Thoracic aorta (tissue), 2 donors: ENCODE measurements at places on chromosomes 11 and 22.

DNA sequence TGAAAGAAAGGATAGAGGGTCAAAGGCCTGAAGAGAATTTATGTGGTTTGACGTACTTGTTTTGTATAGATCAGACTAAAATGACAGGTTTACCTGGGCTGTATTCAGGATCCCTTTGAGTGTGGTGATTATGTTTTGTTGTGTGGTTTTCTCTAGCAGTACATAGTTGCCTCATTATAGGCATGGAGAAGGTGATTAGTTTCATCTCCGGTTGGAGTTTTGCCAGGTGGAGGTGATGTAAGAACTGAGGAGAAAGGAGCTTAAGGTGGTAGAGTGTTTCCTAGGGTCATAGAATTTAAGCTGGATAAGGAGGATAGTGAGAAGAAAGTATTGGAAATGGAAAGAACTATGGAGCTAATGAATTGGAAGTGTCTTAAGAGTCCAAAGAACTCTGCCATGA lies 229.0 kb downstream of the TMEM135 start:
- no peak overlapping the region for H3K4me3 ChIP-seq
- H3K4me1 ChIP-seq = peaks cover 45% of the 10 kb centered on the region
- no peaks in the 10 kb centered on the region for H3K27me3 ChIP-seq

GRCh38 chr22:39622881-39623367 lies 52.4 kb downstream of the CACNA1I start:
- H3K4me3 ChIP-seq = no peak overlapping the region
- DNase-seq = no peak
- H3K36me3 ChIP-seq = no peaks in the 10 kb centered on the region
- no peaks in the 10 kb centered on the region for H3K27me3 ChIP-seq

DNA sequence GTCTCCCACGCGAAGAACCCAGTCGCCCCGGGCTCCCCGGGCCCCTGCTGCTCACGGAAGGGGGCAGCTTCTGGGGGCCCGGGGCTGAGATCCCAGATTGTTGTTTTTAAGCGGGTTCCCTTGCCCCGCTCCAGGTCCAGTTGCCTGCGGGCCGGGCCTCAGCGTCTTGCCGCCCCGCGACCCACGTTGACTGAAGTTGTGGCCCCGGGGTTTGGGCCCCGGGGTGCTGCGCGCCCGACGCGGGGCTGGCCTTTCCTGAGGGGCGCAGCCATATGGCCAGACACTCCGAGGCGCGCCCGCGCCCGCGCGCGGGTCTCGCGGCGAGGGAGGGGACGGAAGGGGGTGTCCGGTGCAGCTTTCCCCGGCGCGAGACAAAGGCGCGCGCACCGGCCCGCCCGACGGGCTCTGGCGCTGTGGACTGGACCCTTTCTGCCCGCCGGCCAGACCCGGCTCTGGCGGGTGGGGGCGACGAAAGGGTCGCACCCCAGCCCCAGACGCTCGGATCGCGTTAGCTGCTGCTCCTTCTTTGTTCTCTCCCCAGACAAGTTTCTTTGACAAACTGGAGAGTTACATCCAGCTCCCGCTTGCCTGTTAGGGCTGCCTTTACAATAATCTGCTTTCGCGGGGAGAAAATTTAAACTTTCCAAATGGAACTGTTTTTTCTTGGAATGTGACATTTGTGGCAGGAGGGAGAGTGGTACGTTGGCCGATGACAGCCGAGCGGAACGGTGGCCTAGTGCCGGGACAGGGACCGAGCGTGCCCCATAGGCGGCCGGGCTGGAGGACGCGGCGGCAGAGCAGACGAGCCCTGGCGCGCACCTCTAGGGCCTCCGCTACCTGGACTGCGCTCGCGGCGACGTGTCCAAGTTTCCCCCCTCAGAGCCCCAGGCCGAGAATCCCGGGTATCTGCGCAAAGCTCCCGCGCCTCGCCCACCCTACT lies 716 bp downstream of the AMOTL1 start:
- peaks cover 33% of the 10 kb centered on the region for H3K4me1 ChIP-seq
- H3K36me3 ChIP-seq = no peaks in the 10 kb centered on the region
- peak overlapping the region; percentile 88 for H3K27ac ChIP-seq
- no peaks in the 10 kb centered on the region for H3K27me3 ChIP-seq
- no peak for DNase-seq

DNA sequence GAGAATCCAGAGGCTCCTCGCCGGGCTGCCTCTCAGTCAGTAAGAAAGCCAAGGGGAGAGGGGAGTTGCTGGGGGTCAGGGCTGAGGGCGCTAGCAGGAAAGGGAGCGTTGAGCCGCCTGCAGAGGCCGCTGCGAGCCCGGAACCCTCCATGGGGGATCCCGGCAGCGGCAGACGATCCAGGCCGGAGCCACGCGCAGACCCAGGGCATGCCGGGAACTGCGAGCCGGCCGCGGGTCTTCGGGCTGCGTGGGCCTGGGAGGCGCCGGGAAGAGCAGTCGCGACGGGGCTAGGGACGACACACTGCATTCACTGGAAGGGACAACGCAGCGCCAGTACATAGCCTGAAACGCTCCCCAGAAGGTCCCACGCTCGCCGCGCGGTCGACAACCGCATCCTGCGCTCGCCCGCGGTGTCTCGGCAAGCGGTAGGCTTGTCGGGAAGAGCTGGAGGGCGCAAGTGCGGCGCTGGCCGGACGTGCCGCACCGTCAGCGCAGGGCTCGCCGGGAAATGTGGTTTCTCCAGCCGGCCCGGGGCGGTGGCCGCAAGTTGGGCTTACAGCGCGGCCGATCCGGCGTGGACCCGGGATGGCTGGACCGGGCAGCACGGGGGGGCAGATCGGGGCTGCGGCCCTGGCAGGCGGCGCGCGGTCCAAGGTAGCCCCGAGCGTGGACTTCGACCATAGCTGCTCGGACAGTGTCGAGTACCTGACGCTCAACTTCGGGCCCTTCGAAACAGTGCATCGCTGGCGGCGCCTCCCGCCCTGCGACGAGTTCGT lies at the start of gene LZTR1:
LZTR1 (plus strand) TSS at position 511 of the 776 bp plus-strand sequence; CDS start at position 586, 75 bp downstream.
- DNase-seq = no peak
- peak within 1 kb of the TSS; percentile 85 for H3K4me3 ChIP-seq
- H3K27ac ChIP-seq = peak within 1 kb of the TSS; percentile 77
- peaks cover 33% of the 10 kb centered on the region for H3K4me1 ChIP-seq
- no peaks in the 10 kb centered on the region for H3K27me3 ChIP-seq

DNA sequence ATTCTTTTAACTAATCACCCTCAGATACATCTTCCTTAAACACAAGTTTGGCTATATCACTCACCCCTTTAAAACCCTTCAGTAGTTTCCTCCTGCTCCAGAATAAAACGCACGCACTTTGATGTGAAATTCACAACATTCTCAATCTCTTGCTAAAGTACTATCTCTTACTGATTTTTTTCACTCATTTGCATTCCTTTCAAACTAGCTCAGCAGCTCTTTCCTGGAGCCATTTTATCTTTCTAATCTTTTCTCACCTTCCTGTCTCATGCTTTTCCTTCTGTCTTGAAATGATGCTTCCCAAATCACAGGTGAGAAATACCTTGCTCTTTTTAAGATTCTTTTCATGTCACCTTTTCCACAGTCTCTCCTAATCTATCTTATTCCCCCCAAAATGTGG lies 1074.4 kb downstream of the DLG2 start:
- no peak overlapping the region for H3K27ac ChIP-seq
- no peaks in the 10 kb centered on the region for H3K4me1 ChIP-seq
- H3K27me3 ChIP-seq = no peaks in the 10 kb centered on the region

GRCh38 chr11:20729597-20730105 lies 60.3 kb downstream of the NELL1 start:
- no peak for DNase-seq
- H3K36me3 ChIP-seq = no peaks in the 10 kb centered on the region
- no peaks in the 10 kb centered on the region for H3K4me1 ChIP-seq
- H3K4me3 ChIP-seq = no peak overlapping the region

- no peaks in the 10 kb centered on the region for H3K27me3 ChIP-seq
- no peaks in the 10 kb centered on the region for H3K4me1 ChIP-seq
- H3K27ac ChIP-seq = no peak within 1 kb of the TSS
- peak within 1 kb of the TSS; percentile 64 for H3K4me3 ChIP-seq
Observed at GRCh38 chr11:2443881-2444820, at the start of gene TRPM5. Gene TRPM5, minus strand, starts transcription at chr11:2444514. Its CDS starts 21,478 bp downstream, at chr11:2423036.

GRCh38 chr11:134489728-134490127 lies 77.7 kb upstream of the B3GAT1 start:
- H3K27ac ChIP-seq = no peak overlapping the region
- H3K27me3 ChIP-seq = no peaks in the 10 kb centered on the region
- no peak overlapping the region for H3K4me3 ChIP-seq
- no peak for DNase-seq
- H3K36me3 ChIP-seq = no peaks in the 10 kb centered on the region
- H3K4me1 ChIP-seq = no peaks in the 10 kb centered on the region

GRCh38 chr11:15072551-15073143 lies 746 bp upstream of the CALCB start:
- H3K36me3 ChIP-seq = no peaks in the 10 kb centered on the region
- DNase-seq = no peak
- no peak overlapping the region for H3K27ac ChIP-seq
- peaks cover 19% of the 10 kb centered on the region for H3K4me1 ChIP-seq

DNA sequence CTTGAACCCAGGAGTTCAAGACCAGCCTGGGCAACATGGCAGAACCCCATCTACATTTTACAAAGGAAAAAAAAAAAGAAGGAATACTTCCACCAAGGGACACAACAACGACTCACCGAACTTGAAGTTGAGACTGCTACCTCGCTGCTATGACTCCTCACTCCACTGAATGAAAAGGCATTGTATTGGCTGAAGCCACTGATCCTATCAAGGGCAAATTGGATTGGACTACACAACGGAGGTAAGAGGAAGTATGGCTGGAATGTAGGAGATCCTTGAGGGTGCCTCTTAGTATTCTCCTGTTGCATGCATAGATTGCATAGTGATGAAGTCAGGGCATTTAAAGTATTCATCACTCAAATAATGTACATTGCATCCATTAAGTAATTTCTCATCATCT lies 97.9 kb downstream of the CWF19L2 start:
- H3K27me3 ChIP-seq = no peaks in the 10 kb centered on the region
- H3K27ac ChIP-seq = no peak overlapping the region
- no peak for DNase-seq
- H3K4me1 ChIP-seq = no peaks in the 10 kb centered on the region
- no peak overlapping the region for H3K4me3 ChIP-seq

GRCh38 chr11:70272009-70272408 lies 1.5 kb downstream of the PPFIA1 start:
- no peaks in the 10 kb centered on the region for H3K27me3 ChIP-seq
- H3K4me1 ChIP-seq = peaks cover 28% of the 10 kb centered on the region
- peaks cover 10% of the 10 kb centered on the region for H3K36me3 ChIP-seq
- peak overlapping the region; percentile 89 for H3K4me3 ChIP-seq
- no peak overlapping the region for H3K27ac ChIP-seq

GRCh38 chr11:47850337-47850736 lies 2.2 kb upstream of the NUP160 start:
- no peak overlapping the region for H3K4me3 ChIP-seq
- no peaks in the 10 kb centered on the region for H3K36me3 ChIP-seq
- no peaks in the 10 kb centered on the region for H3K27me3 ChIP-seq

DNA sequence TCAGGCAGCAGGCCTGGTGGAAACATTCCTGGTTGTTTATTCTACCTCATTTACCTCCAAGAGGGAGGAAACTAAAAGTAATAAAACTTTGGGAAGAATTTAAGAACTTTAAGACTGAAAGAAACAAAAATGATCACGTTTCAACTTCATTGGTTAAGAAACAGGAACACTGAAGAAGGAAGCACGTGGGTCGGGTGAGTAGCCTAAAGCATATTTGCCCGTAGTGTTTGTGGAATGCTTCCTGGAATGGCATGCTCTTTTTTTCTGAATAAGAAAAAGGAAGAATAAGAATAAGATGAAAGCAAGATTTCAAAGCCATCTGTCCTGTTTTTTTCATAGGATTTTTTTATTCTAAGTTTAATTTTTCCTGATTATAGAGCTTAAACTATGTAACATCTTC lies 83.1 kb downstream of the WNT11 start:
- DNase-seq = no peak
- no peak overlapping the region for H3K27ac ChIP-seq
- no peaks in the 10 kb centered on the region for H3K36me3 ChIP-seq
- peaks cover 42% of the 10 kb centered on the region for H3K4me1 ChIP-seq
- H3K27me3 ChIP-seq = no peaks in the 10 kb centered on the region
- no peak overlapping the region for H3K4me3 ChIP-seq

DNA sequence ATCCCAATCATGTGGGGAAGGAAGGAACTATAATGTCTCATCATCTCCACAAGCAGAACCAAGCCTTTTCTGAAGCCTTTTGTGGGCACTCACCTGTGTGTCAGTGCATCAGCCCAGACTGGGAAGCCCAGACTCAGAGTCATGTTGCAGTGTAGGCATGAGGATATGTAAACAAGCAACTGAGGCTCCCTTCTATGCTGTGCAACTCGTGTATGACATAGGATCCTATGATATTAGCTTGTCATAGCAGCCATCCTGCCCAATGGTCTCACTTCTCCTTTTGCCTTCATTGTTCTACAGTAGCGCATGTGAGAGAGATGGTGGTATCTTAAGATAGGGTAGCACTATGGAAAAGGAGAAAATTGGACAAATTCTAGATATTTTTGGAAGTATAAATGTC lies 103.4 kb upstream of the OLFML1 start:
- H3K36me3 ChIP-seq = no peaks in the 10 kb centered on the region
- H3K4me1 ChIP-seq = no peaks in the 10 kb centered on the region
- H3K27ac ChIP-seq = no peak overlapping the region
- no peak overlapping the region for H3K4me3 ChIP-seq

DNA sequence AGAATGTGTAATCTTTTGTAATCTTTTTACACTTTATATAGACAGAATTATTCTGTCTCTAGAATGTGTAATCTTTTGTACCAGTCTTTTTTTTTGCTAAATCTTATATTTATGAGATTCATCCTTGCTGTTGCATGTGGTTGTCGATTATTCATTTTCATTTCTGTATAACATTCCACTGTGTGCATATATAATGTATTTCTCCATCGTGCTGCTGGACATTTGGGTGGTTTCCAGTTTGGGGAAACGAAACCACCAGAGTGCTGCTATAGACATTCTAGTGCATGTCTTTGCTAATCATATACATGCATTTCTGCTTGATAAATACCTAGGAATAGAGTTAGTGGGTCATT lies 146.5 kb downstream of the GRIK4 start:
- no peaks in the 10 kb centered on the region for H3K36me3 ChIP-seq
- no peaks in the 10 kb centered on the region for H3K4me1 ChIP-seq
- no peak overlapping the region for H3K4me3 ChIP-seq
- H3K27ac ChIP-seq = no peak overlapping the region
- no peak for DNase-seq

- H3K4me1 ChIP-seq = no peaks in the 10 kb centered on the region
- DNase-seq = no peak
- H3K27me3 ChIP-seq = no peaks in the 10 kb centered on the region
- H3K27ac ChIP-seq = no peak overlapping the region
Observed at GRCh38 chr11:132650969-132651720, 881.2 kb downstream of the OPCML start.

- H3K36me3 ChIP-seq = no peaks in the 10 kb centered on the region
- no peak for DNase-seq
- H3K27ac ChIP-seq = no peak overlapping the region
Observed at GRCh38 chr22:37423283-37423682, 4.0 kb downstream of the ELFN2 start.

- H3K27ac ChIP-seq = no peak overlapping the region
- no peak for DNase-seq
- H3K27me3 ChIP-seq = no peaks in the 10 kb centered on the region
- peak overlapping the region; percentile 86 for H3K4me3 ChIP-seq
- H3K36me3 ChIP-seq = no peaks in the 10 kb centered on the region
Observed at GRCh38 chr11:110431674-110432073, 1.9 kb downstream of the FDX1 start.
